Activated CD8-positive, alpha-beta memory T cell treated with anti-CD3 and anti-CD28 coated beads, Interleukin-2, amount 10 ng/mL, durations not matched to agents 7 days and 5 days (primary cell): ENCODE measurements at places on chromosomes 3 and 15. TPM values are rescaled to one million over a fixed set of nuclear protein-coding genes. Genes with fewer than 3 reads are reported as not detected.

GRCh38 chr3:152650177-152650576, 184.8 kb upstream of the P2RY1 start:
- no peak for DNase-seq

- DNase-seq = no peak
These were observed 1015.5 kb upstream of the CFAP20DC start for GRCh38 chr3:60065227-60065868.

- no peak for DNase-seq
These were observed 67.2 kb downstream of the CRTC3 start for GRCh38 chr15:90596943-90597342.

GOLGA6D gene
- 0.12 TPM for total RNA-seq

HRG gene
- not detected for total RNA-seq

GRCh38 chr3:164657631-164658030, 420.7 kb downstream of the SI start:
- DNase-seq = no peak

- DNase-seq = no peak
These were observed 292.9 kb upstream of the RORA start for GRCh38 chr15:61521953-61522352.

GRCh38 chr3:27642796-27643195, 79.3 kb downstream of the EOMES start:
- no peak for DNase-seq

- no peak for DNase-seq
These were observed 64.9 kb downstream of the P3H2 start for GRCh38 chr3:190055773-190056172.
